ENCODE measurements at places on chromosomes 6 and 20. TPM values are rescaled to one million over a fixed set of nuclear protein-coding genes. Genes with fewer than 3 reads are reported as not detected.

- H3K36me3 ChIP-seq, result peaks cover 28% of the 10 kb centered on the region
- DNase-seq, result no peak
- no peaks in the 10 kb centered on the region for H3K27me3 ChIP-seq
- H3K4me1 ChIP-seq, result peaks cover 6% of the 10 kb centered on the region
- H3K27ac ChIP-seq, result no peak overlapping the region
These were observed 46.5 kb downstream of the RRBP1 start for GRCh38 chr20:17635332-17636244.

GRCh38 chr20:50980071-50980681 is 21.6 kb downstream of the MOCS3 start:
- no peak overlapping the region for H3K4me3 ChIP-seq
- peaks cover 16% of the 10 kb centered on the region for H3K27me3 ChIP-seq
- H3K4me1 ChIP-seq, result no peaks in the 10 kb centered on the region

- no peaks in the 10 kb centered on the region for H3K4me1 ChIP-seq
- no peak overlapping the region for H3K27ac ChIP-seq
- H3K36me3 ChIP-seq, result no peaks in the 10 kb centered on the region
- H3K4me3 ChIP-seq, result no peak overlapping the region
- no peak for DNase-seq
These were observed 41.7 kb downstream of the FRK start for GRCh38 chr6:116018976-116019375.

- H3K4me3 ChIP-seq, result no peak overlapping the region
- H3K36me3 ChIP-seq, result no peaks in the 10 kb centered on the region
- H3K27me3 ChIP-seq, result peaks cover 3% of the 10 kb centered on the region
These were observed 11.3 kb upstream of the CCR6 start for GRCh38 chr6:167111597-167111996.

DNA sequence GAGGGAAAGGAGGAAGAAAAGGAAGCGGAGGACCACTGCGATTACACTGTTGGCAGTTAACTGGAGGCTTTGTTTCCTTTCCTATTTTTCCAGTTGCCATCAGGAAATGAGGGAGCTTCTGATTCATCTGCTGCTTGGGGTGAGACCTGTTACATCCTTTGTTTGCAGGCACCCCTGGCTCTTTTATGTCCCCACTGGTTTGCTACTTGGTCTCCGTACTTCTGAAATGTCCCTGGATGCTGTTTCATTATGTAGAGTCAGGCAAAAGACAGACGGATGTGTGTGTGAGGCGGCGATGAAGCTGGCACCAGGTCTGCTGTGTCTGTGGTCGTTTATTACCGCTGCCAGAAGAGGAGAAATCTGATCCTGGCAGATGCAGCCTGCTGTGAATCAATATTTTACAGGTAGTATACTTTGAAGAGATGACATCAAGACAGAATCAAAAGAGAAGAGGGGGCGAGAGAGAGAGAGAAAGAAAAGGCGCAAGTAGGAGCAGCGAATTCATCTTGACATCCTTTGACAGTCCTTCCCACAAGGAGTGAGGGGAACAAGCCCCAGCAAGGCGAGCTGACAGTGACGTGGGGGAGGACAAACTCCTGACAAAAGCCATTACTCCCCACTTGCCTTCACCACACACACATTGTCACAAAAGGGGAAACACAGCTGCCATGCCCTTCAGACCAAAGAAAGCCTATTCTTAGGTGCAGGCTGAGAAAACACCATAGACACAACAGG is 145.9 kb upstream of the FBXL4 start:
- DNase-seq, result no peak
- no peak overlapping the region for H3K4me3 ChIP-seq
- H3K27me3 ChIP-seq, result peaks cover 21% of the 10 kb centered on the region
- no peak overlapping the region for H3K27ac ChIP-seq

GRCh38 chr20:54076259-54076658 is 5.9 kb upstream of the BCAS1 start:
- no peak for DNase-seq
- no peaks in the 10 kb centered on the region for H3K27me3 ChIP-seq
- no peak overlapping the region for H3K4me3 ChIP-seq
- no peaks in the 10 kb centered on the region for H3K4me1 ChIP-seq

The HCK gene
- 25.2 TPM for total RNA-seq

The SOBP gene
- total RNA-seq, result 4.1 TPM
